ENCODE measurements at places on chromosomes 11 and 22.

DNA sequence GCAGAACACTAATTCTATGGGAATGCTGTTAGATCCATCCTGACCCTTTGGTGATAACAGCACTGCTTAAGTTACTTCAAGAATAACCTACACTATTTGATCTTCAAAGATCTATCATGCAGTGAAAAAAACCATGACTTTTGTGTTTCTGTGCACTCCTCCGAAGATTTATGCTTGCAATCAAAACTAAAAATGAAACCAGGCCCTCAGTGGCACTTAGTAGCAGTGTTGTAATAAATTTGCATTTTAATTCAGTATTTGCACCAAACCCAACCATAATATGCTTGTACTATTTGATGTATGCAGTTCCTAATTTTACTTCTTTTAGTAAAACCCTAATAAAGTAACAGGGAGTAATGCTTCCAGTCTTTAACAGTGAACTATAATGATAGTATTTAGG lies 130.7 kb downstream of the SOX6 start:
- no peak for DNase-seq

- DNase-seq: no peak
Observed at GRCh38 chr22:43510281-43511070, 98.7 kb downstream of the MPPED1 start.

GRCh38 chr11:70192666-70193410 lies 10.3 kb upstream of the FADD start:
- no peak for DNase-seq

GRCh38 chr22:40237241-40237640 lies 59.5 kb downstream of the TNRC6B start:
- no peak for DNase-seq

DNA sequence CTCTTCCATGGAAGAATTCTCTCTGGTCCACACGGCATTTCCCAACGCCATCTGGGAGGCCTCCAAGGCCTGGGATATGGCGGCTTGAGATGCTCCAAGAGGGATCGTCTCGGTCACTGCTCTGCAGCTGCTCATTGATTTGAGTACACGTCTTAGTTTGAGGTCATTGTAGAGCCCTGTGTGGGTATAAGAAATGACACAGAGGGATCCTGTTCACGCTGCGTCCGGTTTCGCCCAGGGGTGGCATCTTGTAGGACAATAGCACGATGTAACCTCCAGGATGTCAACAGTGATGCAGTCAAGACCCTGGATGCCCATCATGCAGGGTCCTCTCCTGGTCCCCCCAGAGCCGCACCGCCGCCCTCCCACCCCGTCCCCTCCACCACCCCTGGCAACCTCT lies 564.6 kb downstream of the BRD1 start:
- DNase-seq: no peak

DNA sequence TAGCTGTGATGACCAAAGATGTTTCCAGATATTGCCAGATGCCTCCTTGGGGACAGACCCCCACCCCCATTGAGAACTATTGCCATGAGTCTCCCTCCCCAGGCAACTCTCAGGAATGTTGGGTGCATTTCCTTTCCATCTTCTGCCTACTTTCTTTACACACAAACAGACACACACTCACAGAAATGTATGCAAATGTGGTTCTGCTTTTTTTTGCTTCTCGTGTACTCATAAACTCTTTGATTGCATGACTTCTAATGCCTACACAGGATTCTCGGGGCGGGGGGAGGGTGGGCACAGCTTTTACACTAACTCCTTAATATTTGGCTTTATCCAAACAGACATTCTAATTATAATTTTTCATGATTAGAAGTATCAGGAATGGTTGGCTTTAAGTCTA lies 53.3 kb upstream of the SUSD2 start:
- DNase-seq: no peak

- DNase-seq: no peak
Observed at GRCh38 chr22:46512039-46512370, 25.4 kb downstream of the CELSR1 start.

DNA sequence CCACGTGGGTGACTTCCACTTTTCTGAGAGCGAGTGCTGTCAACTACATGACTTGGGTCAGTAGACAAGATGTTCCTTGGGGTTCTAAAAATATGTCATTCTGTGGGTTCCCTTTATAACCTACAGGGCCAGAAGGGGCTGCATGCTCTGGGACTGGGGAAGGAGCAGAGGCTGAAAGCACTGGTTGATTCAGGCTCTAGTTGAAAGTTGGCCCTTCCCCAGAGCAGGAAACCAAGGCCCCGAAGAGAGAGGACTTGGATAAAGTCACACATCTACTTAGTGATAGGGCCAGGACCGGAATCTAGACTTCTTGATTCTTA lies 9.9 kb downstream of the ADAMTS15 start:
- no peak for DNase-seq

- DNase-seq: no peak
Observed at GRCh38 chr11:13149991-13150390, 127.6 kb upstream of the BMAL1 start.

GRCh38 chr11:76604081-76604625 lies 66.4 kb downstream of the LRRC32 start:
- no peak for DNase-seq

DNA sequence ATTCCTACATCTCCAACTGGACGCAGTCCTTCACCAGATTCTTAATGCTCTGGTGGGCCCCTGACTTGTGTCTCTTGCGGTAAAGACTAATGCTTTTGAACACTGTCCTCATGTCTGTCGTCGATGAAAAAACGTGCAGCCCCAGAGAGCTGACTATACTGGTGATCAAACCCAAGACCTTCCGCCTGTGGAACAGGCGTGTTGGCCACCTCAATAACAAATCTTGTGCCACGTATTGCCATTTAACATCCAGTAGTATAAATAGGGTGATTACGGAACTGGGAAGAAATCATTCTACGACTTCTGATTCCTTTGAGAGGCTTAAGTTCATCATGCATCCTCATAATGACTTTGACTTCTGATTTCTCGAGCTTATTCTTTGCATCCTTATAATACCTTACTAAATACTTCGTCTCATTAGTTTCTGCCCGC lies 45.6 kb downstream of the OR4D9 start:
- no peak for DNase-seq

- DNase-seq: no peak
Observed at GRCh38 chr11:1785749-1786413, 22.2 kb upstream of the CTSD start.

All from brain pericyte (primary cell).